ENCODE measurements at places on chromosomes 1 and 21.

GRCh38 chr1:21605964-21606705, 63.0 kb downstream of the RAP1GAP start:
- DNase-seq: no peak

DNA sequence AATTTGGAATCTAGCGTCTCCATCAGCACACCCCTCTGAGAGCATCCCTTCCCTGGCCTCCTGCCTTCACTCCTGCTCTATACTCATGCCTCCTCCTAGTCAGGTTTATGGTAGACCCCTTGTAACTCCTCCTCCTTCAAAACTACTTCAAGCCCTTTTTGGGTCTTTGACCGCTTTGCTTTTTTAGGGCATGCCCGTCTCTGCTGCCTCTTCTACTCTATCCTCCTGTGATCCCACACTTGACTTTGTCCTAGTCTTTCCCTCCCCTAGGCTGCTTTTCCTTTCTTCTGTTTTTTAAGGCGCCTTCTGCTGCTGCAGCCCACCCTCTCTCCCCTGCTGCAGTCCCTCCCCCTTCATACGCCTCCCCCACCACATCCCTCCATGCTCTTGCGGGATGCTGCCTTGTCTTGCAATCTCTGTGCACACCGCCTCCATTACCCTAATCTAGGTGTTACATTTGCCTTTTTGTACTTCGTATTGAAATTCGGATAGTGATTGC, 1.5 kb downstream of the SNX27 start:
- no peak for DNase-seq

- DNase-seq: no peak
These were observed 61.3 kb downstream of the CD34 start for GRCh38 chr1:207849646-207850045.

DNA sequence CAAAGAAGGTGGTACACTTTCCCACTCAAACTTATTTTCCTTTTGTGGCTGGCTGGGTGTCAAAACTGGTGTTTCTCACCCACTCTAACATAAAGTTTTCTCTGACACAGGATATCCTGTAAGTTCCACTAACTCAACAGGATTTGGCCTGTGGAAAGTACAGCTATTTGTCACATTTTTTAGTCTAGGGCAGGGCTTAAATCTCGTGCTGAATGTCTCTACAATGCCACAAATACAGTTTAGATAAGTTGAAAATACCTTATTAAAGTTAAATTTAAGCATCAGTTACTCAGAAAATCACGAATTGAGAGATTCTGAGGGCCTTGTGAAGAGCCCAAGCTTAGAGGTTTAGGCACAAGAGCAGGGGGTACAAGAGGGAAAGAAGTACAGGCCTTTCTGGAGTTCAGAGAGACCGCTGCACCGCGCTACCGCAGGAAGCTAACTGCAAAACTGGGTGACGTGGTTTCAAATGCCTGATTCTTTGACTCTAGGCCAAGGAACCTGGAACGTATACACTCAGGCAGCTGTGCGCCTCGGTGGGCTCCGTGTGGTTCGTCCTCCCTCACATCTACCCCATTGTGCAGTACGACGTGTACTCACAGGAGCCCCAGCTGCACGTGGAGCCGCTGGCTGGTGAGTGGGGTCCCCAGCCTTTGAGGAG, 23.4 kb upstream of the PWP2 start:
- DNase-seq: no peak

DNA sequence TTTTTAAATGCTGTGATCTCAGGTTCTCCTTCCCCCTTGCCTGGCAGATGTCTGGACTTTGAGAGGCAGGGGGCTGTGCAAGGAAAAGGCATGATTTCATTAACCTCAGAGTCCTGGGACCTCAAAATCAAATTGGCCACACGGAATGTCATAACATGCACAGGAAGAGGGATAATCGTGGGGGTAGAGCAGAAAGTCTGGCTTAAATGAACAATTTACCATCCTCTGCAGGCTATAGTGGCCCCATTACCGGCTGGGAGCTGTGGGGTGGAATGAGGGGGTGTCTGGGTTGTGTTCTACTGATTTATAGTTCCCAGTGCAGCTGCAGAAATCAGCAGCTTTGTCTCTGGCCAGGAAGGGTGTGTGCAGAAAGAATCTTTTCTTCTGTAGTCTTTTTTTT, 10.8 kb downstream of the OPRD1 start:
- no peak for DNase-seq

DNA sequence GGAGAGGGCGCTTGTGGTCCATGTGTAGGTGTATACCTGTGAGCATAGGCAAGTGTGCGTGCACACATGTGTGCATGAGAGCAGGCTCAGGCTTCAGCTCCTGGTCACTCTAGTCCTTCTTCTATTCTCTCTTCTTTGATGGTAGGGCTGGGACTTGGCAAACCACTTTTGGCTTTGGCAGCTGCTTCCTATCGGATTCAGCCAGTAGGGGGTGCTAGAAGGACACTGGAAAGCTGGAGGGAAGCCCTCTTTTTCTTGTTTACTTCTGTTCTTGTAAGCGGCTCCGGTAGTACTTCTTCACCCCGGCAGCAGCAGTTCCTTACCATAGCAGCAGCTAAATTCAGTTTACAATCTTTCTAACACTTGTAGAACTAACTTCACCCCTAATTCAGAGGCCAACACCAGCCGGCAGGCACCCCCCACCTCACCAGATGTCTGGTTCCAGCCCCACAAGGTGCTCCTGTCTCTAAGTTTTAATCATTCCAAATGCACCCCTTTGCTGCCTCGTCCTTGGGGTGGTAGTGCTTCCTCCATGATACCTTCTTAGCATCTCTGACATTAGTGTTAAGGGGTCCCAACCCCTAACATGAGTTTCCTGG, 25.1 kb downstream of the NENF start:
- DNase-seq: no peak

DNA sequence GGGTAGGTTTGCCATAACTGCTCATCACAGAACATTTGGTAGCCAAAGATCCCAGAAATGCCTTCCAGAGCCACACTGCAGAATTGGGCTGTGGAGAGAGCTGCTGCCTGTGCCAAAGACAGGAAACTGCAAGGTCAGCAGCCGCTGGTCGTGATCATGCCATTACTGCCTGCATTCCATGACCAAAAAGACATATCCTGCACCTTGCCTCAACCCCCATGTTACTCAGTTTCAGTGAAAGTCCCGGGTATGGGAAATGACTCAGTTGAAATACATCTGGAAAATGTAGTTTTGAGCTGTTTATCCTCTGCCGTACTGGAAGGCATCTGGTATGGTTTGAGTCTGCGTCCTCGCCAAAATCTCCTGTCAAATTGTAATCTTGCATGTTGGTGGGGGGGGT, 161.7 kb downstream of the FCRL5 start:
- peak; percentile 87 for DNase-seq

- no peak for DNase-seq
These were observed 14.3 kb upstream of the DR1 start for GRCh38 chr1:93331412-93331811.

DNA sequence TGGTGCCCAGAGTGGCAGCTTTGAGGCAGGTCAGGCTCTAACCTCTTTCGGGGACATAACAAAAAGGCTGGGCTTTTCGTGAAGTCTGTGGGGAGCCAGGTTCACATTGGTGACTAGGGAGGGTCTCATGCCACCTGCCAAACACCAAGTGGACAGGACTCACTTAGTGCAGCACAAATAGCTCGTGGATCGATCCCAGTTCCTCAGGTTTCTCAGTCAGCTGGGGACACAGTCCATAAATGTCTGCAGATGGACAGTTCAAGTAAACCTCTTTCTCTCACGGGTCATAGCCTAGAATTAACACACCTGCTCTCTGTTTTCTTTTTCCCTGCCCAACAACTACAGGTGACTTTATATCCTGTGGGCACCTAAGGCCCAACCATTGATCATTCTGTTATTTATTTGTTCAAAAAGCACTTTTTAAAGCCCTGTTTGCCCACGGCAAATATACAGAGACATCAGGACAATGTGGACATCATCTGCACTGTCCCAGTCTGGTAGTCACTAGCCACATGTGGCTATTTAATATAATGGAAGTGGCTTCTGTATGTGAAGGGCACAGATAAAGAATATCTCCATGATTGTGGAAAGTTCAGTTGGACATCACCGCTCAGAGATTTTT, 53.5 kb downstream of the CAPN2 start:
- DNase-seq: no peak

DNA sequence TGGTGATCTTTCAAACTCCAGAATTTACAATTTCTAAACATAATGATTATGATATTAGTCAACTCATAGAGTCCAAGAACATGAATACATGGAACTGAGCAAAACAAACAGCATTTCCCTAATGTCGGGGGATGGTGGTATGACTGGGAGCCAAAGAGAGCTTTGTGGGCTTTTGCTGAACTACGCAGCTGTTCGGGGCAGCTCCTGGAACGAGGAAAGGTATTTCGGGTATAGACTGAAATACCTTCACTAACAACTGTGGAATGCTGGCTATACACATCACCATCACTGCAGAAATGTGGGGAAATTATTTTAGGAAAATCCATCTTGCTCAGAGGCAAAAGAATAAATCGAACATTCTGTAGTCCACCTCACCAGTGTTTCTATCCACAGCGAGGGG, 30.2 kb upstream of the VPS26C start:
- no peak for DNase-seq
